ENCODE measurements at places on chromosomes 2 and 18.
A peak's percentile ranks its signal among the peaks of the same experiment; 100 is the strongest.

DNA sequence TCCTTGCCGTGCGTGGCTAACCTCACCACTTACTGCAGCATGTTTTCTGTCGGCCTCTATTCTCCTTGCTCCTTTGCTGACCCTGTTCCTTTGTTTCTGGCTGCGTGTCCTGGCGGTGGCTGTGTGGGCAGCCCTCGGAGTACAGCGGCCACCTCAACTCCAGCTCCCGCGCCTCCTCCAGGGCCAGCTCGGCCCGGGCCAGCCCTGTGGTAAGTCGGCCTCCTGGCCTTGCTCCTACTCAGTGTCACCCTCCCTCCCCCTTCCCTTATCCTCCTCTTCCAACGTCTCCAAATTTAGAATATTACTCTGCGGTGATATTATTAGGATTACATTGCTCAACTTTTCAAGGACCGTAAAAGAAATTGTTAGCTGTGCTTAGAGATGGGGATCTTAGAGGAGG, 59.5 kb upstream of the RBM44 start:
- no peak for DNase-seq

- peak; percentile 21 for DNase-seq
Measured at GRCh38 chr2:14632133-14632936, at the start of gene LRATD1. TSS of gene LRATD1 (plus strand) at chr2:14632717. CDS start at chr2:14633980, 1,263 bp downstream.

DNA sequence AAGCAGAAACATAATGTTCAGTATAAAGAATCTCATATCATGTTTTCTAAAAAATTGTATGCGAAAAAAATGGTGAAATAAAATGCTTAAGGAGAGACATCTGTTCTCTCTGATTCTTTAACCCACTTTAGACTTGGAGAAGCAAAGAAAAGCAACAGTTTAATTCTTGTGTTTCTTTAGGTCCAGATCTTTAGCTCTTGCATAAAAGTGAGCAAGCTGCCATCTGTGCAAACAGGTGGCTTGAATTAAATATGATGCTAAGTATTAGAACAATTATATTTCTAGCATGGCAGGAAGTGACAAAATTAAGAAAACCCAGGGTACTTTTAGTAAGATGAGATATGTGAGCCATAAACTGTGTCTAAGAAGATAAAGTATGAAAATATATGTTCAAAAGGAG, 1038.3 kb downstream of the DPP10 start:
- DNase-seq: no peak

DNA sequence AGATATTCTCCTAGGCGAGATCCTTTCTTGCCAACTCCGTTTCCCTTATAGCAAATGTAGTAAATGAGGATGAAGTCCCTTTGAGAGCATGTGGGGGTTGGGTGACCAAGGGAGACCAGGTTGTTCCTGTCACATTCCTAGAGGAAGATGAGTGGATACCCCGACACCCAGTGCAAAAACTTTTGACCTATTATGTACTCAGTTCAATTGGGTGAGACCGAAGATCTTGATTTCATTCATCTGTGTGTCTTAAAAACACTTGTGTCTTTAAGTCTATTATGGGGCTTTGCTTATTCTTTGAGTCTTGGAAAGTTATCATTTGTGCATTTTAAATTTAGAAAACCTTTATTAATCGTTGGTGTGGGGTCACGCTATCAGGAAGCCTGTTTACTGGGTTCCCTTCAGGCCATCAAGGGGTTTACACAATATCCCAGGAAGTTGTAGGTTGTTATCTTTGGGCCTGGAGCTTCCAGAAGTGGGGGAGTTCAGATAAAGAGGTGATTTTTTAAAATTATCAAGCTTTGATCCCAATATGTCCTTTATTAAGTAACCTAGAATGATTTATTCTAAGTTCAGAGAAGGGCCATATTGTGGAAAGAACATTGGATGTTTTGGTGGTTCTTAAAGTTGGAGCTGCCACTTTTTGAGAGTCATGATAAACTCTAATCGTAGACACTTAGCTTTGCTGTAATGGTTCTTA, 2.8 kb downstream of the RHOB start:
- no peak for DNase-seq

GRCh38 chr2:86331384-86331783, 6.0 kb downstream of the REEP1 start:
- no peak for DNase-seq

GRCh38 chr2:175872721-175873120, 129.3 kb downstream of the LNPK start:
- DNase-seq: no peak

DNA sequence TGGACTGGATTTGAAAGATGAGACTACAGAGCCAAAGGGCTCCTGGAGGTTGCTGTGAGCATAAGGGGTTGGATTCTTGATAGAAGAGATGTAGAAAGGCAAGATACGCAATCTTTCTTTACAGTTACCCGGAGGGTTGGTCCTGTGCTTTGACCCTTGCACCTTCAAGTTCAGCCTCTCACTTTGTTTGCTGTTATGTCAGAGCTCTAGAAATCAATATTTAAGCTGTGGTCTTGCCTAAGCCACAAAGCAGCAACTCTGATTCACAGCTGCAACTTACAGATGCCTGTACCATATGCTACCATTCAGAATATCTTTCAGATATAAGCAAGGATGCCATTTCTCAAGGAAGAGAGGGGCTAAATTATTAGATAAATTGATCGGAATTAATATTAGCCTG, 943.1 kb upstream of the LRRTM1 start:
- DNase-seq: no peak

- no peak for DNase-seq
Measured at GRCh38 chr2:110842048-110842447, 109.7 kb downstream of the ACOXL start.

GRCh38 chr2:96197546-96198255, 10.9 kb downstream of the STARD7 start:
- DNase-seq: no peak

DNA sequence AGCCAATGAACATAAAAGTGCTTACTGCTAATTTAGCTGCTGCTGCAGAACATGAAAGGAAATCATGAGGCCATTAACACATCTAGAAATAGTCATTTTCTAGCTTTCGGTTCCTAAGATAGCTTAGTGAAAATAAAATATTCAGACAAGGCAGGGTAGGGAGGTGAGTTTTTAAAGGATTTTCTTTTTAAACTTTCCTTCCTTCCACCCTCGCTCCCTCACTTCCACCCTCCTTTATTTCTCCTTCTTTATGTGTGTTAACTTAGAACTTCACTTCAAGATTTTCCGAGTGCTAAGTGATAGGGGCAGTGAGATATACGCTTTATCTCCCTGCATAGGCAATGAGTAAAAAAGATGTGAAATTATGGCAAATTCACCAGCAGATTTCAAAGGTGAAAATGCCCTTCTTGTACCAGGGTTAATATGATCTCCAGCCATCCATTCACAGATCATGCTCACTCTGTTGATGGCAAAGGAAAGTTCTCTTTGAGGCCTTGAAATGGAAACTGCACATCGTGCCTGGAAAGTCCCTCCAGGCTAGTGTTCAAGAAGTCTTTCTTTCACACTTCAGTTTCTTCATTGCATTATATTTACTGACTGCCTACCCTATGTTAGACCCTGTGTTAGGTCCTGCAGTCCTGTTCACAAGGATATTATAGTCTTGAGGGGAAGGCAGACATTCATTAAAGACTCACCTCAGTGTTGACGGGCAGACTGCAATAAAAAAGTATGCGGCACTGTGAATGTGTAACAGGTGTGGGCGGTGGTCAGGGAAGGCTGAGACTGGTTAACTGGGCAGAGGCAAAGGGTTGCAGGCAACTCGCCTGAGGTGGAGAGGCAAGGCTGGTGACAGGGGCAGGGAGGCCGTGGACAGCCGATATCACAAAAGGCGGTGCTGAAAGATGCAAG, 200.8 kb downstream of the PLCL1 start:
- peak; percentile 24 for DNase-seq

- no peak for DNase-seq
Measured at GRCh38 chr2:150674283-150674682, 186.8 kb upstream of the RND3 start.

DNA sequence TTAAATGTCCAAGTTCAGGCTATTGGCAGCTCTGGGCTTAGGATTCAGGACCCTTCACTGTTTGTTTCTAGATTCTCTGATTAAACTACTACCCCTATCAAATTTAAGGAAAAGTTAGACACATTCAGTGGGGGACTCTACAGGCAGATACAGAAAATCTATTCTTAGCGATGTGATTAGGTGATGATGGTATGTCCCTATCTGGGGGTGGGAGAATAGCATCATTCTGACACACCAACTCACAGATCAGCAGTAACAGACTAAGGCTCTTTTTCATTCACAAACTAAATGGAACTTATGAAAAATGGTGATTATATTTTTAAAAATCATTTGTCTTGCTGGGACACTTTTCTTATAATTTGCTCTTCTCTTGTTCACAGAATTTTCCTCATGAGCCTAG, 232.9 kb upstream of the CDH2 start:
- DNase-seq: no peak

- DNase-seq: no peak
Measured at GRCh38 chr2:154193246-154193645, 321.5 kb downstream of the GALNT13 start.

DNA sequence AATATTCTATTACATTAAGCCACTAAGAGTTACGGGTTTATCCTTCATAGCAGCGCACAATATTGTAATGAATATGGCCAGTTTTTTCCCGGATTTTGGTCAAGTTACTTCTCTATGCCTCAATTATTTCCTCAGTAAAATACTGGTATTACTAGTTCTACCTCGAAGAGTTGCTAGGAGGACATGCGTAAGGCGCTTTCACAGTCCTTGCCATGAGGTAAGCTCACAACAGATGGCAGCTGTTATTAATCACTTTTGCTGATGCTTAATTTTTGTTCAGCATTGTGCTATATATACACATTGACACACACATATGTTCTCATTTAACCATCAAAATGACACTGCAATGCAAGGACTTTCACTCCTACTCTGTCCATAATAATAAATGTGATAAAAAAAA, 101.5 kb downstream of the SCG2 start:
- no peak for DNase-seq

GRCh38 chr2:57973621-57974186, 72.9 kb upstream of the VRK2 start:
- no peak for DNase-seq

- DNase-seq: no peak
Measured at GRCh38 chr2:102143450-102143985, 972 bp downstream of the IL1R1 start.

DNA sequence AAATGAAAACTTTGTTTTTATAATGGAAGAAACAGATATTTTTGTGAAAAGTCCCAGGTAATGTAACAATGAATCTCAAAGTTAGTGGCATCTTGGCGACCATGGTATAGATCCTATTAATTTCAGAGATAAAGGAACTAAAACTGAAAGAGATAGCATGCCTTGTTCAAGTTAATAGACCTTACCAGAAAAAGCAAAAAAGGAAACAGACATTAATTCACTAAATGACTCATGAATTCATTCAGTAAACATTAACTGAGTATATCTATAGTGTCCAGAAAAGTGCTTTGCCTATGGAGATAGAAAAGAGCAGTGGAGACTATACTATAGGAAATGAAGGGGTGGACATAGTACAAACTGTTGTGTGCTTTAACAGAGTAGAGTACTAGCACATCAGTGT, 763.3 kb downstream of the TRIB2 start:
- DNase-seq: no peak

GRCh38 chr2:148534416-148535204, 109.9 kb upstream of the EPC2 start:
- DNase-seq: no peak

- DNase-seq: no peak
Measured at GRCh38 chr18:44693030-44693784, 12.5 kb downstream of the SETBP1 start.

- peak; percentile 14 for DNase-seq
Measured at GRCh38 chr2:39099870-39100728, 20.8 kb downstream of the SOS1 start.

DNA sequence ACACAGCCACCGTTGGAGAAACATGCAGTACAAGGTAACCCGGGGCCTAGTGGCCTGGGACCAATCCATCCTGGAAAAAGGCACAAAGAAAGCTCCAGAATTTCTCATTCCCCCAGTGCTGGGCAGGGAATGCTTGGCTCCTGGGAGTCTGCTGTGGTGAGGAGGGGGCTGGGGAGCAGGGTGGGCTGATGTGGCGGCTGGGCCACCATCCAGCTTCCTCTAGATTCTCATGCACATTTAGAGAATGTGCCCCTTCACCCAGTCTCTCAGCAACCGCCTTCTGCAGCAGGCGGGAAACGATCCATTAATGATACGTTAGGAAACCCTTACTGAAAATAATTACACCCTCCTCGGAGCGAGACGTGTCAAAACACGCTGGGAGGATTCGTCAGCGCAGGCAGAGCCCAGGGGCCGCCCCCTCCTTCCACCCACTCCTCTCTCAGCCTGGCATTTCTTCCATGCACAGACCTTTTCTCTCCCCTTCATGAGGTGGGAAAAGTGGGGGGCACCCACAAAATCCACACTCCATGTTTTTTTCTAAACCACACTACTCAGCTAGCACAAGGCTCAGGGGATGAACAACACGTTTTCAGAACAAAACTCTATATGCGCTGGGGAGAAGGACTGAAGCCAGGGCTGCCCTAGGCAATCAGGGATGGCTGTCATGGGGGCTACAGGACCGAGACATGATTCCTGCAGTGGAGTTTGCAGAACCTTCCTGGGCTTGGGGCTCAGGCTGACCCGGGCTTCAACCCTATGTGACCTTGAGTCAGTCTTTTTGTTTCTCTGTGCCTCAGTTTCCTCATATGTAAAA, 56.1 kb upstream of the SMAD7 start:
- no peak for DNase-seq

DNA sequence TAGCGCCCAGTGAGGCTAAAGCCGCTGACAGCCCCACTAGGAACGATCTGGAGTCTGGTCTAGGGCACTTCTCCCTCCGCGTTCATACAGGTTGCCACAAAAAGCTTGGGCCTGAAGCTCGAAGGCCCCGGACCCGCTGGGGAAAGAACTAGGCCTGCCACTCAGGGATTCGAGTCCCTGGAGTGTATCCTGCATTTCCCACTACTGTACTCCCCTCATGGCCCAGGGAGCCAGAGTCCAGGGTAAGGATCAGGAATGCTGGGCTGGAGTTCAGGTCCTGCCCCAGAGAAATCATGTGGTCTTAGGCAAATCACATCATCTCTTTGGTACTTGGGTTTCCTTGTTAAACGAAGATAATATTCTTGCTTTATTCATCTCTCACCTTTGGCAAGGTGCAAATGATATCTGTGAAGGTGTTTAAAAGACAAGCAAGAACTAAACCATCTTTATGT, 1.4 kb upstream of the ZFP36L2 start:
- no peak for DNase-seq

DNA sequence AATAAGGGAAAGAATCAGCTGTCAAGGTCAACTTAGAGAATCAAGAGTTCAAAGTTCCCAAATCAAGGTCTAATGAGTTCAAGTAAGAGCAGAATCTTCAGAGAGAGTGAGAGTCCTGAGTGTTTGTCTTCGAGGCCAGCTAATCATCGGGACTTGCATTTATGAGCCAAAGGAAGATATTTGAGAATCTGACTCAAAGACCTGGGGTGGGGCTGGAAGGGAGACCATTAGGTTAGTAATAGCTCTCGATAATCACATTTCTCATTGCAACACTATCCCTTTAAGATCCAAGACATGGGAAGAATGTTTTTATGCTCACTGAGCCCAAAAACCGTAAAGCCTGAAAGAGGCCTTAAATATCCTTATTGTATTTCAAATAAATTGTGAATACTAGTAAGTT, 72.0 kb upstream of the FSHR start:
- DNase-seq: no peak

- DNase-seq: no peak
Measured at GRCh38 chr2:30030361-30030760, 109.0 kb upstream of the ALK start.

GRCh38 chr2:170026361-170026760, 151.6 kb upstream of the MYO3B start:
- no peak for DNase-seq

- DNase-seq: no peak
Measured at GRCh38 chr2:39839261-39839848, 60.3 kb upstream of the THUMPD2 start.

All from stimulated activated CD4-positive, alpha-beta T cell treated with anti-CD3 and anti-CD28 coated beads, Interleukin-2, amount 100 ng/mL, for 24 hours (primary cell).